GM23248 (cell line): ENCODE measurements at places on chromosomes 3 and 15. TPM values are rescaled to one million over a fixed set of nuclear protein-coding genes. Genes with fewer than 3 reads are reported as not detected.

GRCh38 chr3:36476286-36476942, 96.1 kb downstream of the STAC start:
- peak; percentile 41 for DNase-seq

- no peak for DNase-seq
Observed at GRCh38 chr3:39641274-39641673, 168.1 kb upstream of the MYRIP start.

- DNase-seq = peak; percentile 21
Observed at GRCh38 chr3:113910966-113911365, 36.8 kb upstream of the ZDHHC23 start.

DNA sequence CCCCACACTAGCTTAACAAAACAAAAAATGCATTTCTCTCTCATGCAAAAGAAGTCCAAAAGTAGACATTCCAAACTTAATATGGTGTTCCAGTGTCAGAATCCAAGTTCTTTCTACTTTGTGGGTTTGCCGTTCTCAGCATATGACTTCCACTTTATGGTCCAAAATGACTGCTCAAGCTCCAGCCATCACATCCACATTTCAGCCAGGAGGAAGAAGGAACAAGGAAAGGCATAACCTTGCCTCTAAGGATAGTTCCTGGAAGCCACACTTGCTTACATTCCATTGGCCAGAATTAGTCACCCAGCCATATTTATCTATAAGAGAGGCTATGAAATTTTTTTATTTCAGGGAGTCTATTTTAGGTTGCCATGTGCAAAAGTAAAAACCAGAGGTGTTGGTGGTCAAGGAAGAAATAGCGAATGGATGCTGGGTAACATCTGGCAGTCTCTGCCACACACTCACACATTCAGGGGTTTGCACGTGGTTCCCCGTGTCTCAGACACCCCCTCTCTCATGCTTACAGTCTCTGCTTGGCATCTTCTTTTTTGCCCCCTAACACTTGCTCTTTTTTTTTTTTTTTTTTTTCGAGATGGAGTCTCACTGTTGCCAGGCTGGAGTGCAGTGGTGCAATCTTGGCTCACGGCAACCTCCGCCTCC, 69.3 kb downstream of the RPL39L start:
- no peak for DNase-seq

DNA sequence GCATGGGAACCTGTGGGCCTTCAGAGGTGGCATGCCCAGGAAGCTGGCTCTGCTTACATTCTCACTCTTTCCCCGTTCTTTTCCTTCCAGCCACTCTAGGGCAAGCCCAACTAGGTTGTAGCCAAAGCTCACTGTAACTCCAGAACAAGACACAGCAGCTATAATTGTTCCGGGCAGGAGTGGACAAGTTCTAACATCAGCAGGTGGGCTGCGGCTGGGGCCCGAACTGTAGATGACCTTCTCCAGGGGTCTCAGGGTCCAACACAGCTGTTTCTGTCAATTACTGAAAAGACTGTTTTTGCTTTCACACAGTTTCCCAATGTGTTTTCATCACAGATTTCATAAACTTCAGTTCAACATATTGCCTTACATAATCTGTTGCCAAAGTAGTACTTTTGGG, 11.5 kb downstream of the RASGRP1 start:
- no peak for DNase-seq

DNA sequence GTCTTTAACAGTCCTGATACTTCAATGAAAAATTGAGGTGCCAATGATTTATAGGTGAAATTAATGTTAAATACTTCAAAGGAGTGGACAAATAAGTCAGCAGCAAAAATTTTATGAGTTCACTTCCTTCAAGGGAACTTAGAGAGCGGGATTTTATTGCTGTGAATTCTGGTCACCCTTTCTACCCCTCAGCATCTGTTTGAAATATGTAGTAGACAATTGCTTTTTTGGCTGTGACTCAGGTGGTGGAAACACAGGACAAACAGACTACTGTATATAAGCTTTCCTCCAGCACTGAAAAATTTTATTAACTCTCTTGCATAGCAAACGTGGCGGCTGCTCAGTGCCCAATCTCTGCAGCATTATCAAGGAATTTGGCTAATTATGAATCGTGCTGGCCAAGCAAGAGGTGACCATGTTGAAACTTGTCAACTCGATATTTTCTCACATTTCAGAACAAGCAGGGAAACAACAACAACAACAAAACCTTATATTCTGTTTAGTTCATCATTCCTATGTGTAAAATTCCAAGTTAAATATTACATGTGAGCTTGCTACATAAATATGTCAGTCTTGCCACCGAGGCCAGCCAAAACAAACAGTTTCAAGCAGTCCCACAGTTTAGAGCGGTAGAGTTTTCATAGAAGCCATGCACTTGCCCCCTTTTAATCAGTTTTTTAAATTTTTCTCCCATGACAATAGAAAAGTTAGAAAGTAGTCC, 420.2 kb downstream of the FOXP1 start:
- no peak for DNase-seq

- DNase-seq = peak; percentile 69
Observed at GRCh38 chr3:194272861-194273742, 78.0 kb downstream of the CPN2 start.

DNA sequence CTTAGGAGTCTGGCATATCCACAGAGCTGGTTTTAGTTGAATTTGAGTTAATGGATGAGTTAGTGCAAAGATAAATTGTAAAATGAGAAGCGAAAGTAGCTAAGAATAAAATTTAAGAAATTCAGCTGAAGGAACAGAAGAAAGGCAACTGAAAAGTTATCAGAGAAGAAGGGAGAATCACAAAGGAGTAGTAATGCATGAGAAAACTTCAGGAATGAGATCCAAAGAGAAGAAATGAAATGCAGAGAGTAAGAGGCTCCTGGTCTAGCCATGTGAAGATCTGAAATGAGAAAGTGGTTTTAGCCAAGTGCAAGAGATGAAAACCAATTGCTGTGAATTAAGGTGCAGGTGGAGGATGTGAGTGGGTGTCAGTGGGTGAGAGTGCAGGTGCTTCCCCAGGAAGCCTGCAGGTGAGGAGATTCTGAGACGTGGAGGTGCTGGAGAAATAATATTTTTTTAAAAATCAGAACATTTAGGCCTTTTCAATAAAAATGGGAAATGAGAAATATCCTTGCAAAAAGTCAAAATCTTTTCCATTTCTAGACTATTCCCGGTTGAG, 18.5 kb downstream of the KBTBD8 start:
- no peak for DNase-seq

- DNase-seq = no peak
Observed at GRCh38 chr3:19744047-19744446, 190.0 kb downstream of the EFHB start.

GRCh38 chr3:264394-265156, 68.0 kb downstream of the CHL1 start:
- peak; percentile 83 for DNase-seq

GRCh38 chr3:144426366-144426765, 454.7 kb downstream of the DIPK2A start:
- DNase-seq = no peak

DNA sequence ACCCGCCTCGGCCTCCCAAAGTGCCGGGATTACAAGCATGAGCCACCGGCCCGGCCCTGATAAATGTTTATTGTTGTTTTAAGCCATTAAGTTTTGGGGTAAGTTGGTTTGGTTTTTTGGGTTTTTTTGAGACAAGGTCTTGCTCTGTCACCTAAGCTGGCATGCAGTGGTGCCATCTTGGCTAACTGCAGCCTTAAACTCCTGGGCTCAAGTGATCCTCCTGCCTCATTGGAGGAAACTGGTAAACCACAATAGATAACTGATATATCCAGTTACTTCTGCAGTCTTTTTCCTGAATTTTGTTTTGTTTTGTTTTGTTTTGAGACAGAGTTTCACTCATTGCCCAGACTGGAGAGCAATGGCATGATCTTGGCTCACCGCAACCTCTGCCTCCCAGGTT, 4.2 kb downstream of the SLC25A20 start:
- DNase-seq = no peak

- peak; percentile 27 for DNase-seq
Observed at GRCh38 chr15:79872358-79873017, 24.3 kb downstream of the MTHFS start.

DNA sequence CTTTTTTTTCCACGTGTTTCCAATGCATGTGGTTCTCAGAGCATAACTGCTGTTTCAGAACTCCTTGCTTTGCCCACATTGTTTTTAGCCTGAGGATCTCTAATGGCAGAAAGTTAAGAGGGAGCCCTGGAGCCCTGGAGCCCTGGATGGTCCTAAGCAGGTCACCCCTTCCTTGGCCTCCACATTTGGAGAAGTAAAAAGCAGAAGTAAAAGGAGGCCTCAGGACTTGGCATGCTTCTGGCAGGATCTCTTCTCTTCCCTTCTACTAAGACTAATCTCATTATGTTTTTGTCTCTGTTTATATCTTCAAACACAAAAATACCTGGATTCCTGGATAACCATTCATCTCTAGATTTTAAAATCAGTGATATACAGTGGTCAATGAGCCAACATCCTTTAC, 50.1 kb downstream of the P2RY1 start:
- no peak for DNase-seq

DNA sequence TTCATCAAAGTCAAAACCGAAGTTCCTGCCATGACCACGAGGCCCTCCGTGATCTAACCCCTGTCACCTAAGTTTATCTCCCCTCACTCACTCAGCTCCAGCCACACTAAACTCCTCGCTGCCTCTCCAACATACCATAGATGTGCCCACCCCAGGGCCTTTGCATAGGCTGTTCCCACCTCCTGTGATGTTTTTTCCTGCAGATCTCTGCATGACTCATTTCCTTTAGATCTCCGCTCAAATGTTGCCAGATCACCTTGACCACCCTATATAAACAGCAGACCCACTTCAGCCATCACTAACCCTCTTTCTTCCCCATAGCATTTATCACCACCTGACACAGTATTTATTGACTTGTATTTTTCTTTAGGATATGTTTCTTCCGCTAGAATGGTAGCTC, 58.5 kb downstream of the HRH1 start:
- no peak for DNase-seq

DNA sequence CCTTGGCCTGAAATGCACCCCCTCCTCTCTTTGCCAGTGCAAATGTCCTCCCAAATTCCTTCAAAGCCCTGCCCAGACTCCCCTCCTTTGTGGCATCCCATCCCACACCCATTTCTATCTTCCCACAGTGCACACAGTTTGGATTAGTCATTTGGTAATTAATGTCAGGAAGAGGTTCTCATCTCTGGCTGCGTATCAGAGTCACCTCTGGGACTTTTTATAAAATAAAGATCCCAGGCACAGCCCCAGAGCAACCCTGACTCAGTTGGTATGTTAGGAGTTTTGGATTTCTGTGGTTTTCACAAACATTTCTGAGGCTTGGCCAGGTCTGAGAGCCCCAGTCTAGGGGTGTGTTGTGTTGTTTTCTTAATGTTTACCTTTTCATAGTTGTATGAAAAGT, 41.6 kb downstream of the C3orf20 start:
- DNase-seq = peak; percentile 68

DNA sequence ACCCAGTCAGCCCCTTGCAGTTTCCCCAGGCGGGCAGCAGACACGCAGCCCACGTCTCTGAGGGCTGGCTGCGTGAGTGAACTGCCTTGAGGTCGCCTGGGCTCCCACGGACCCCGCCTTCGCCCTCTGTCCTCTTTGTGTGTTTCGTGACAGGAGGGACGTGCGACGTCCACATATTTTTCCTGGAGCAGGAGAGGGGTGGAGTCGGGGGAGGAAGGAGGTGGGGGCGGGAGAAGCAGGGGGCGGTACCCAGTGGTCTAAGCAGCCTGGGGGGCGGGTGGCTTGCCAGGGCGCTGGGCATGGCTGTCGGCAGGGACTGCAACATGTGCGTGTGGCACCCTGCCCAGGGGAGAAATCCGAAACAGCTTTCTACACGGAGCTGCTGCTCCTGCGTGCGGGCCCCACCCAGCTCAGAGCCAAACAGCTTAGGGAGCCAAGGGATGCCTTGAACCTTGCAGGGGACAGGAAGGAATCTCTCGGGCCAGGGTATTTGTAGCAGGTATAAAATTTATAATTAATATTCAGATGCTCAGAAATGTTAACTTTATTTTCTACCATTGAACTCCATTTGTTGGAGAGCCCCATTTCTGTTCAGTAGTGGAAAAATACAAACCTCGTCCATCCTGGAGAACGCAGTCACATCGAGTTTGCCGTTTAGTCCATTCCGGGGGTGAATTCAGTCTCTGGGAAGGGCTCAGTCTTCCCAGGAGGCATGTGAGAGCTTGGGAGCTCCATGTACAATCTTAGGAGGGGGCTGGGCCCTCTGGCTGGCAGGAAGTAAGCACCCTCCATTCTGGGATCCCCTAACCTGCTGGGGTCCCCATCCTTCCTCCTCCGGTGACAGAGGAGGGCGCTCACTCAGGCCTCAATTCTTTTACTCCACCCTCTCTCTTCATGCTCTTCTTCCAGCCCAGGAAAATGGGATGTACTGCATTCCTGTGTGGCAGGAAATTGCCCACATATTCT, 79.1 kb upstream of the MEF2A start:
- peak; percentile 91 for DNase-seq

DNA sequence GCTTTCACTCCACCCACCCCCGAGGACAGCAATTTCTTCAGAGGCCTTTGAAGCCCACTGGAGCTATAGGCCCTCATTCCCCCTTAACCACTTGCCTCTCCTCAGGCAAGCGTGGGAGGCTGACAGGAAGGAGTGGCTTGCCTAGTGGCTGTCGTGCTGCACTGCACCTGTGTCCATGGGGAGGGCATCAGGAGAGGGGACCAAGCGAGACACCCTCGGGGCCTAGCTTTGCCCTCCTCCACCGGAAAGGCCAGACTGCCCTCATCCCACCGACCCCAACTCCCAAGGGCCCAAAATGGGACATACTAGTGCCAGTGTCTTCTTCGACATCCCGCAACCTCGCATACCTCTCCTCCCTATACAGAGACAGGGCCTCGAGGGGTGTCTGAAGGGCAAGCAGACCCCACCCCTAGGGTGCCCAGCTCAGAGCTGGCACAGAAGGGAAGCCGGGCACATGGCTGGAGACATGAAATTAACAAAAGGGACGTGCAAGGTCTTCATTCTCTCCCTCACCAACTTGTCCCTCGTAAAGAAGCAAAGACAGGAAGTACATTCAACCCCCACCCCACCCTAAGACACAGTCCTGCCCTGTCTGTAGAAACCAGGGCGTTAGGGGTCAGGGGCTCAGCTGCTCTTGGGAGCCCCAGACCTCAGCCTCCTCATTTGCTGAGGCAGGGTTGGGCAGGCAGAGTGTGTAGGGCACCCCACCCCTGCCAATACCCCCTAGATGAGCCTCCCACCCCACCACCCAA, 24.3 kb downstream of the VIPR1 start:
- DNase-seq = no peak

GRCh38 chr3:166462891-166463470, 625.8 kb upstream of the BCHE start:
- no peak for DNase-seq

- DNase-seq = no peak
Observed at GRCh38 chr3:50606596-50606995, 5.0 kb downstream of the CISH start.

Gene CPB1
- total RNA-seq = not detected in 2 replicates

Gene CD86
- total RNA-seq = not detected in 2 replicates

Gene ZNF860
- total RNA-seq = 0.43 TPM in 1 of 2 replicates, not detected in the other

Gene MYEF2
- total RNA-seq = 1.7 and 6.8 TPM in 2 replicates

Gene TMC3
- not detected in 2 replicates for total RNA-seq

Gene ROBO1
- total RNA-seq = 31.9 and 38.1 TPM in 2 replicates

Gene IFT80
- total RNA-seq = 48.4 and 59.4 TPM in 2 replicates

Gene ZMYND10
- 1.5 TPM in 1 of 2 replicates, not detected in the other for total RNA-seq

Gene ZCWPW2
- total RNA-seq = 3.5 and 4.2 TPM in 2 replicates

Gene RPP25
- 4.0 and 4.5 TPM in 2 replicates for total RNA-seq

Gene SUSD5
- 0.11 and 0.13 TPM in 2 replicates for total RNA-seq

Gene TRAK1
- total RNA-seq = 41.5 and 51.0 TPM in 2 replicates

Gene MAP1A
- total RNA-seq = 61.9 and 62.2 TPM in 2 replicates

Gene HESX1
- total RNA-seq = not detected in 2 replicates

Gene GOLGA8J
- not detected in 2 replicates for total RNA-seq
